IPS DF 6.9 (cell line): ENCODE measurements at places on chromosomes 3 and 15.
A peak's percentile ranks its signal among the peaks of the same experiment; 100 is the strongest.

DNA sequence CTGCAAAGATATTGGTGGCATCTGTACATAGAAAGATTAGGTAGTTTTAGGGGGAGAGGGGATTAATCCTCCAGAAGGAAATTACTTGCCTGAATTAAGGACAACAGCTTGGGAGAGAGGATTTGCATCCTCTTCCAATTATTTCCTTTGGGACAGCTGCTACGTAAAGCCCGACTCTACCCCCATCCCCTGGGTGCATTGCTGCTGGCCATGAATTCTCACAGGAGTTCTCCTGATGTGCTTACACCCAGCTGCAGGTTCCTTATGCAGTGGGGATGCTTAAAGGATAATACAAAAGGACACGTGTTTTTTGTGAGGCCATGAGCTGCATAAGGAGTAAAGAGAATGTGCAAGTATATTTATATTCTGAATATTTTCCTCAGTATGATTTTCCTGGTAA lies 132.3 kb downstream of the VPS8 start:
- no peaks in the 10 kb centered on the region for H3K36me3 ChIP-seq
- no peaks in the 10 kb centered on the region for H3K27me3 ChIP-seq
- no peak for DNase-seq

- H3K27me3 ChIP-seq, result no peaks in the 10 kb centered on the region
- peaks cover 6% of the 10 kb centered on the region; the same call in 1 of the 2 replicates for H3K4me1 ChIP-seq
- no peak overlapping the region for H3K27ac ChIP-seq
- no peak for DNase-seq
Measured at GRCh38 chr3:127676921-127677351, 4.2 kb downstream of the ABTB1 start.

GRCh38 chr3:46603446-46604046 lies 8.8 kb upstream of the FAM240A start:
- H3K4me3 ChIP-seq, result no peak overlapping the region
- H3K27ac ChIP-seq, result no peak overlapping the region
- no peaks in the 10 kb centered on the region for H3K36me3 ChIP-seq
- DNase-seq, result no peak
- no peaks in the 10 kb centered on the region for H3K27me3 ChIP-seq

GRCh38 chr3:33001889-33002288 lies 50.4 kb downstream of the CCR4 start:
- DNase-seq, result no peak
- H3K4me1 ChIP-seq, result peaks cover 2% of the 10 kb centered on the region; the same call in 1 of the 2 replicates
- H3K4me3 ChIP-seq, result no peak overlapping the region
- H3K27me3 ChIP-seq, result no peaks in the 10 kb centered on the region
- no peak overlapping the region for H3K27ac ChIP-seq
- H3K36me3 ChIP-seq, result no peaks in the 10 kb centered on the region

GRCh38 chr3:196023947-196024346 lies 57.9 kb downstream of the TFRC start:
- H3K27me3 ChIP-seq, result no peaks in the 10 kb centered on the region
- no peak overlapping the region for H3K4me3 ChIP-seq
- no peak for DNase-seq
- no peaks in the 10 kb centered on the region for H3K4me1 ChIP-seq

DNA sequence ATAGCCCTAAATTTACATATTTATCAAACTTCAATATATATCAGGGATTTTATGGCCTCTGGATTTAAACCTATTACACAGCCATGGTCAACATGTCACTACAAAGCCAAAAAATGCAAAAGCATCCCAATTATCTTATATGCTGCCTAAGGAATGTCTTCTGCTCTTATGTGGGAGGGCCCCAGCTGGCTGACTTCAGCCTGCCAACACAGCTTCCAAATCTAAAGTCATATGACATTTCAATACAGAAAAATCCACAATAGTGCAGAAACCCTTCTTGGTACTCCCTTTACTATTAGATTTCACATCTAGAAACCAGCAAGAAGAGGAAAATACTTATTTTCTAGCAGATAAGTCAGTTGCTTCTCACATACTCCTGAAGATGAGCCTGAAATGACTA lies 6.4 kb downstream of the PFN2 start:
- H3K4me1 ChIP-seq, result no peaks in the 10 kb centered on the region
- H3K4me3 ChIP-seq, result no peak overlapping the region
- H3K27ac ChIP-seq, result no peak overlapping the region
- H3K36me3 ChIP-seq, result peaks cover 9% of the 10 kb centered on the region; the same call in 1 of the 2 replicates

GRCh38 chr3:80159990-80160506 lies 392.2 kb upstream of the ROBO1 start:
- no peaks in the 10 kb centered on the region for H3K4me1 ChIP-seq
- H3K27ac ChIP-seq, result no peak overlapping the region
- DNase-seq, result no peak
- no peaks in the 10 kb centered on the region for H3K36me3 ChIP-seq
- no peak overlapping the region for H3K4me3 ChIP-seq

- no peaks in the 10 kb centered on the region for H3K4me1 ChIP-seq
- no peak overlapping the region for H3K4me3 ChIP-seq
- no peak for DNase-seq
- no peaks in the 10 kb centered on the region for H3K36me3 ChIP-seq
Measured at GRCh38 chr3:177468331-177468730, 271.0 kb upstream of the TBL1XR1 start.

GRCh38 chr15:29569533-29570092 lies 252.7 kb downstream of the TJP1 start:
- no peak for DNase-seq
- H3K4me1 ChIP-seq, result no peaks in the 10 kb centered on the region; the same call in none of the 2 replicates
- H3K4me3 ChIP-seq, result peak overlapping the region; percentile 93; the same call in 1 of the 2 replicates
- peaks cover 6% of the 10 kb centered on the region; the same call in 1 of the 2 replicates for H3K27me3 ChIP-seq

GRCh38 chr3:129482721-129483120 lies 42.7 kb downstream of the IFT122 start:
- DNase-seq, result no peak
- no peak overlapping the region for H3K4me3 ChIP-seq
- H3K4me1 ChIP-seq, result peaks cover 9% of the 10 kb centered on the region

DNA sequence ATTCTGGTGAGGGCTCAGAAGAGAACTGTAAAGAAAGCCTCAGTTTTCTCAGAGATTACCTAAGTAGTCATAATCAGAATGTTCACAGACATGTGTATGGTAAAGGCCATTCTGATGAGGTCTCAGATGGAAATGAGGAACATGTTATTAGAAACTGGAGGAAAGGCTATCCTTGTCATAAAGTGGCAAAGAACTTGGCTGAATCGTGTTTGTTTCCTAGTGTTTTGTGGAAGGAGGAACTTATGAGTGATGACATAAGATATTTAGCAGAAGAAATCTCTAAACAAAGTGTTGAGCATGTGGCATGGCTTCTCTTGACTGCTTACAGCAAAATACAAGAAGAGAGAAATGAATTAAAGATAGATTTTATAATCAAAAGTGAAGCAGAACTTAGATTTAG lies 12.8 kb upstream of the KLHL40 start:
- no peak overlapping the region for H3K4me3 ChIP-seq
- 0 out of 2 replicates have a peak, but pooled peaks cover 2% of the 10 kb centered on the region for H3K4me1 ChIP-seq
- no peaks in the 10 kb centered on the region for H3K36me3 ChIP-seq
- no peak overlapping the region for H3K27ac ChIP-seq
- no peaks in the 10 kb centered on the region for H3K27me3 ChIP-seq

DNA sequence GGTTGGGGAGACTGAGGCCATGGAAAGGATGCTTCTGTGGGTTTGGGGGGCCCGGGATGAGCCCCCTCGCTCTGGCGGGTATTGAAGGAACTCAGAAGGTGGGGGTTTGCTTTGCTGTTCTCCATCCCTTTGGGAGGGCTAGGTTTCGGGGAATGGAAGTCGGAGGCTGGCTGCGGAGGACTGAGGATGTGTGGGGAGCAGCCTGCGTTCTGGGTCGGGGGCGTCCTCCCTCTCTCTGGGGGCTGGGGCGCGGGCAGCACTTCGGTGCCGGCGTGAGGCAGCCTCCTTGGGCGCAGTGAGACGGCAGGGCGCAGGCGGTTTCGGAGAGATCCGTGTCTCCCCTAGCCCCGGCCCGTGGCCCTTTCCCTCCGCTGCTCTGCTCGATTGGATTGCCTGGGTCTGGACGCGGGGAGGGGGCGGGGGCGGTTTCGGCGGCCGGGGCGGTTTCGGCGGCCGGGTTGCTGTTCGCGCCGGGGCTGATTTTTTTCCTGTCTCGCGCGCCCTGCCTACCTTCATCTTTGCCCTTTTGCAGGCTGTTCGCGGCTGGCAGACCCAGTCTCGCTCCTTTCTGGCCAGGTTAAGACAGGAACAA lies 1.4 kb downstream of the PTPRG start:
- H3K27me3 ChIP-seq, result no peaks in the 10 kb centered on the region
- peaks cover 4% of the 10 kb centered on the region; the same call in 1 of the 2 replicates for H3K4me1 ChIP-seq
- DNase-seq, result no peak
- no peak overlapping the region for H3K27ac ChIP-seq
- H3K4me3 ChIP-seq, result peak overlapping the region; percentile 97
